ENCODE measurements at places on chromosomes 1 and 21.

- DNase-seq = no peak
These were observed 10.4 kb upstream of the CELA3B start for GRCh38 chr1:21966247-21967000.

GRCh38 chr1:220702733-220703270, 12.6 kb downstream of the C1orf115 start:
- DNase-seq = no peak

GRCh38 chr1:229058111-229058561, 212.8 kb upstream of the RAB4A start:
- no peak for DNase-seq

DNA sequence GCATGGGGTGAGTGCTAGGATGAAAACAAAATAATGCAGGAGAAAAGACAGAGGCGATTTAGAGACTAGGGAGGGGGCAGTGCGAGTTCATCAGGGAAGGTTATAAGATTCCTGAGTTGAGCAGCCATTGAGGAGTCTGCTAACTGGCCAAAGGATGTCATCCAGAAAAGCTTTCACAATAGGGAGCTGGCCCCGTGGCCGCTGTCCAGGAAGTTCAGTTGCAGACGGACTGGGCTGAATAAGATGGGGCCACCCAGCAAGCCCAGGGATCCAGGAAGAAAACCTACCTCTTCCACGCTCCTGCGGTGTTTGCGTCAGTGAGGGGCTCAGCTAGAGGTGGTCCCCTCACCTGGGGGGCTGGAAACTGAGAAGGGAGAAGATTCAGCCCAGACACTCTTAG, 4.0 kb upstream of the PKP1 start:
- no peak for DNase-seq

DNA sequence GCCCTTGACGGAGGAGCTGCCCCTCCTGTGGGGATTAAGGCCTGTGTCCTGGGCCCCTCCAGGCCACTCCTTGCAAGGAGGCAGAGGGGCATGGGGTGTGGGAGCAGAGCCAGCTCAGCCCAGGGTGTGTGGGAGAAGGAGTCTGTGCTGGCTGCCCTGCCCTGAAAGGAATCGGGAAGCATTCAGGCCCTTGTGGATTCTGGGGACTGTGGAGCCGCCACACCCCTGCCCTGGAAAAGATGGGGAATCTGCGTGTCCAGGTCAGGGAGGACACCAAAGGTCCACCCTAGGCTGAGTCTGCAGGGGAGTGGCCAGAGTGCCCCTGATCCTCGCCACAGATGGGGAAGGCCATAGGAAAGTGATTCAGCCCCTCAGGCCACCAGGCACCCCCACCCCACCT, 16.5 kb upstream of the PRDM16 start:
- no peak for DNase-seq

- no peak for DNase-seq
These were observed 23.9 kb downstream of the PKP1 start for GRCh38 chr1:201307231-201307630.

- DNase-seq = no peak
These were observed 12.4 kb downstream of the HS2ST1 start for GRCh38 chr1:86926883-86927282.

GRCh38 chr1:108537976-108538375, 21.9 kb upstream of the EEIG2 start:
- no peak for DNase-seq

DNA sequence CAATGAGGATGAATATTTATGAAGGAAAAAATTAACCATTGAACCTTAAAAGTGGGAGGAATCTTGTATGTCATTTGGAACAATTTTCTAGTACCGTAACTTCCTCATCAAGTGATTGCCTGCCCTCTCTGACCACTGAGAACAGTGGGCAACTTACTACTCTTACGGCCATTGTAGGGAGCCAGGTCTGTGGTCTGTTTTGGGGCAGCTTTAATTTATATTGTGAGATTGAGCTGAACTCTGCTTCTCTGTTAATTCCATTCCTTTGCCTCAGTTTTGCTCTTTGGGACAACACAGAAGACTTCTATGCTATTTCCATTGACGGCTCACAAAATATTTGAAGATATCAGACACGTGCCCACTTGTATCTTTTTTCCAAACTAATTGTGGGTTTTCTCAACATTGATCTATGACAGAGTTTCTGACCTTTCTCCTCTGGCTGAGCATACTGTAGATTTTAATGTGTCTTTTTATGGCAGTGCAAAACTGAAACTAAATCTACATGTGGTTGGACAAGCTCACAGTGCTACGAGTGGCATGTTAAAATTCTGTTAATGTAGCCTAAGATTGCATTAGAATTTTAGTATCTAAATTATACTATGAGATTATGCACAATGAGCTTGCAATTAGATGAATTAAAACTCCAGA, 27.8 kb upstream of the ZNF281 start:
- DNase-seq = no peak

- DNase-seq = no peak
These were observed 248.0 kb upstream of the RGS18 start for GRCh38 chr1:191910245-191910644.

- no peak for DNase-seq
These were observed 9.4 kb downstream of the OR2M2 start for GRCh38 chr1:248183996-248184395.

- no peak for DNase-seq
These were observed 44.6 kb downstream of the ZFYVE9 start for GRCh38 chr1:52186449-52186848.

GRCh38 chr1:24905355-24905978, 24.6 kb downstream of the RUNX3 start:
- no peak for DNase-seq

- DNase-seq = peak; percentile 37
These were observed 1.4 kb upstream of the SRRM1 start for GRCh38 chr1:24641646-24642151.

- no peak for DNase-seq
These were observed 84.5 kb downstream of the GLIS1 start for GRCh38 chr1:53654216-53655210.

DNA sequence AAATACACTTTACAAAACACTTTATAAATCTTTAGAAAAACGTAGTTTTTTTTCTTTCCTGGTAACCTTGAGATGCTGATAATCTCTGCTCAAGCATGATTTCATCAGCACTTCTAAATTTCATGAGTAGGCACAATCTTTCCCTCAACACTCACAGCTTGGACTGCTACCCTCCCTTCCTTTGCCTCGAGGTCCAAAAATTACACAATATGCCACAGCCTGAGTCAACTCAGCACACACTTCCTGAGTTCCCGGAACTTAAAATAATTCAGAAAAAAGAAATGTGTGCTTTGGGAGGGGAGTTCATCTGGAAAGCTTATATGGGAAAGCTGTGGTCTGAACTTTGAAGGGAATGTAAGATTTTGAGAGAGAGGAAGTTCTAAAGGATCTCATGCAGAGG, 5.9 kb downstream of the CLCA2 start:
- DNase-seq = peak; percentile 48

DNA sequence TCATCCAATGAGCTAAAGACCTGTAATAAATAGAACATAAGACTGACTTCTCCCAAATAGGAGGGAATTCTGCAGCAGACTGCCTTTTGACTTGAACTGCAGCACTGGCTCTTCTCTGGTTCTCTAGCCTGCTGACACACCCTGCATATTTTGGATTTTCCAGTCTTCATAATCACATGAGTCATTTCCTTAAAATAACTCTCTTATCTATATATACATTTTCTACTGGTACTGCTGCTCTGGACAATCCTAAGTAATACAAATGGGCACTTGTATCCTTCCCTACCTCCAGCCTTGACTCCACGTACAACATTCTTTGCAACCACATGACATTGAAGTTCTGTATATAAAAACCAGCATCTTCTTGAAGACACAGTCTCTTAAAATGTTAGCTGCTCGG, 429.4 kb upstream of the TMPRSS15 start:
- no peak for DNase-seq

DNA sequence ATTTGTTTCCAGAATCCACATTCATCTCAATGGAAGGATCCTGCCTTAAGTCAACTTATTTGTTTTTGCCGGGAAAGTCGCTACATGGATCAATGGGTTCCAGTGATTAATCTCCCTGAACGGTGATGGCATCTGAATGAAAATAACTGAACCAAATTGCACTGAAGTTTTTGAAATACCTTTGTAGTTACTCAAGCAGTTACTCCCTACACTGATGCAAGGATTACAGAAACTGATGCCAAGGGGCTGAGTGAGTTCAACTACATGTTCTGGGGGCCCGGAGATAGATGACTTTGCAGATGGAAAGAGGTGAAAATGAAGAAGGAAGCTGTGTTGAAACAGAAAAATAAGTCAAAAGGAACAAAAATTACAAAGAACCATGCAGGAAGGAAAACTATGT, 2.6 kb downstream of the GADD45A start:
- DNase-seq = no peak

GRCh38 chr1:176068256-176068655, 138.8 kb downstream of the COP1 start:
- DNase-seq = no peak

- no peak for DNase-seq
These were observed 34.5 kb downstream of the POFUT2 start for GRCh38 chr21:45253180-45253579.

- peak; percentile 11 for DNase-seq
These were observed 9.3 kb upstream of the S100A10 start for GRCh38 chr1:152002960-152003359.

DNA sequence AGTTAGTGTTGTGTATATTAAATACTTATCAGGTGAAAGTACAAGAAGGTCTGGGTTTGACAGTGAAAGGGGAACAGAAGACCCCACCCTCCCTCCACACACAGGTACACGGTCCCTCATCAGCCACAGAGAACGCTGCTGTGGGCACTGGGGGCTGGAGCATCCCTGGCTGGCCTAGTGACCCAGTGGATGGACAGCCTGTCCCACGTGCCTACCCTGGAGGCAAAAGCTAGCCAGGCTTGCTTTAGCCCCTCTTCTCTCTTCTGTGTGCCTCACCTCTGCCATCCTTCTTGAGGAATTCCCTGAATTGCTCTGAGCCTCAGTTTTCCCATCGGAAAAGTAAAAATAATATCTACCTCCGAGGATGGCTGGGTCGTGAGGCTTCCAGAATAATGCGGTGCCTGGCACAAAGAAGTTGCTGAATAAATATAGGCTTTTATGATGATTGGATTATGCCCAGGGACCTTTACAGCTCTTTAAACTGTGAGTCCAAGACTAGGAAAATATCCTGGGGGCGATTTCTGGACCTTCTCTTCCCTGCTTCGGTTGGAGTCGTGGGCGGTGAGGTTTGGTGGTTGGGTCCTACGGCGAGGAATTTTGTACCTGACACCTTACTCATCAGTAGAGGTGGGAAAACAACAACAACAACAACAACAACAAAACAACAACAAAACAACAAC, 918 bp downstream of the IFNLR1 start:
- DNase-seq = no peak

GRCh38 chr1:40636777-40637176, 28.7 kb downstream of the RIMS3 start:
- DNase-seq = no peak

DNA sequence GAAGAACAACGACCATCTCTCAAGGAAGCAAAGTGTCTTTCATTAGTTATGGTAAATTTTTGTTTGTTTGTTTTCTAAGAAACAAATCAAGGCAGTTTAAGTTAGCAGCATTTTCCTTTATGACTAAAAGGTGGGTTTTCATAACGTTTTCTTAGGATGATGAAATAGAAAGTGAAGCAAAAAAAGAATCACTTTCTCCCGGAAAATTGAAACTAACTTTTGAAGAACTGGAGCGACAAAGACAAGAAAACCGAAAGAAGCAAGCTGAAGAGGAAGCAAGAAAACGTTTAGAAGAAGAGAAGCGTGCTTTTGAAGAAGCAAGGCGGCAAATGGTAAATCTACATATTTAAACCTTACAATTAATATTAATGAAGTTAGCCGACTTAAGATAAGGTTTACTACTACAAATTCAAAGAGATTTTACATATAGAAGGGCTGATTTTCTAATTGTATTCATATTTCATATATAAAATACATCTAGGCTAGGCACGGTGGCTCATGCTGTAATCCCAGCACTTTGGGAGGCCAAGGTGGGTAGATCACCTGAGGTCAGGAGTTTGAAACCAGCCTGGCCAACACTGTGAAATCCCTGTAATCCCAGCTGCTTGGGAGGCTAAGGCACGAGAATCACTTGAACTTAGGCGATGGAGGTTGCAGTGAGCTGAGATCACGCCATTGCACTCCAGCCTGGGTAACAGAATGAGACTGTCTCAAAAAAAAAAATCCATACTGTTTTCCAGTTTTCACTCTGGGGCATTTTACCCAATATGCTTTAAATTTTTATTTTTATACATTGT, 38.3 kb downstream of the NEXN start:
- peak; percentile 32 for DNase-seq

DNA sequence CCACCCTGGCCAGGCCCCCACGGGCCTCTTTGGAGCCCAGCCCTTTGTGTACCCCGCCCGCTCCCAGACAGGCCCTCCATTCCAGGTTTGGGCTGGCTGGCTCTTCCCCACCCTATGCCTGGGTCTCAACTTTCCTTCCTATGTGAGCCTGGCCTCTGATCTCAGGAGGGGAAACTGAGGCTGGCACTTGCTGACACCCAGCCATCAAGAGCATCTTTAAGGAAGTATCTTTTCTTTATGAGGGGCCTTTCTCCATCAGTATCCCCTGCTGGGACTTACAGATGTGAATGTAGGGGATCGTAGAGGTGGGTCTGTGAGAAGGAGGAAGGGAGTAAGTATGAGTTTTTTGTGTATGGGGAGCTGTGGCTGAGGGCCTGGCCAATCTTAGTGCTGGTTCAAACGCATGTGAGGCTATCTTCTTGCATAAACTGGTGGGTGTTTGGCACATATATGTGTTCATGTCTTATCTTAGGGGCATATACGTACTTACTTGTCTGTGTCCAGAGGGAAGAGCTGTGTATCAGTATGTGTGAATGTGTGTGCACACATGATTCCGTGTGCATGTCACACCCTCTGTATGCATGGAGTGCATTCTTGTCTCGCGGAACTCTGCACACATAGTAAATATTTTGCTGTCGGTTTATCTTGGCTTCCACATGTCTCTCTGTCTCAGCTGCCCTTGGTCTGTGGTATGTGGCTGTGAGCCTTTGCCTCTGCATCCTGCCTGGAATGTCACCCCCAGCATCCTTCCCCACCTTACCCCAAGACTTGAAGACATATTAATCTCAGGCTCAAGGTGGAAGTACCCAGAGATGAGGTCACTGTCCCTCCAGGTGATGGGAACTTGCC, 5.4 kb downstream of the NECTIN4 start:
- DNase-seq = no peak

- DNase-seq = no peak
These were observed 5.5 kb upstream of the PLEKHM2 start for GRCh38 chr1:15678578-15678977.

DNA sequence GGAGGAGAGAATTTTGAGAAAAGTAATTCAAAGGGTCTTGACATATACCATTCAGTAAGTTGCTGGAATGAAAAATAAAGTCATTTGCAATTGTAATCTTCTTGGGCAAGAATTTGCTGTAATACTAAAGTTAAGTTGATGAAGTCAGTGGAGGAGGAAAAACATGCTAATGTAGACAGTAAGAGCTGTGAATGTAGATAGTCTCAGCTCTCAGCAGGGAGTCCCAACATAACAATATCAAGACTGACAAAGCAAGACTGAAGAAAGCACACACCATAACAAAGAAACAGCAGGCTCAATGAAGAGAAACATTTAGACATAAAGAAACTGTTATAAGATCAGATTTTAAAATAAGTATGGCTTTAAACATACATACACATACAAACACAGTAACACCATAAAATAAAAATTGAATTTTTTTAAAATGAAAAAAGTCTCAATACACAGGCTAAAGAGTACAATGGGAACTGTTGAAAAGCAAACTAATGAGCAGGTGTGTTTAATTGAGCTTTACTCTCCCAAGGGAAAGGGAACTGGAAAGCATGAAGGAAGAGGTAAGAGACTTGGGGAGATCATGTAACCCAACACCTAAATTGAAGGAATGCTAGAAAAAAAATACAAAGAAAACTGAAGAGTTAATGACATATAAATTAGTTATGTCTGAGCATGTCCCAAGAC, 336.3 kb upstream of the NCAM2 start:
- DNase-seq = no peak

Data from DND-41 (cell line).